H9 (cell line): ENCODE measurements at places on chromosomes 3 and 15. TPM values are rescaled to one million over a fixed set of nuclear protein-coding genes. Genes with fewer than 3 reads are reported as not detected.

OSTN gene
- total RNA-seq = 0.07 and 0.09 TPM in 2 replicates

REC114 gene
- total RNA-seq = not detected in 2 replicates

TPRG1 gene
- 0.20 and 0.66 TPM in 2 replicates for total RNA-seq

FAM81A gene
- 1.0 and 1.7 TPM in 2 replicates for total RNA-seq

MIX23 gene
- 79.2 and 80.6 TPM in 2 replicates for total RNA-seq

FOXL2NB gene
- total RNA-seq = 0.31 and 0.55 TPM in 2 replicates

SEMA7A gene
- total RNA-seq = 5.7 and 7.0 TPM in 2 replicates

WDR49 gene
- 0.90 and 1.3 TPM in 2 replicates for total RNA-seq

RETNLB gene
- not detected in 2 replicates for total RNA-seq

LYZL4 gene
- not detected in 2 replicates for total RNA-seq

CCDC80 gene
- 4.6 and 5.4 TPM in 2 replicates for total RNA-seq

HYAL1 gene
- total RNA-seq = 2.0 and 2.2 TPM in 2 replicates

TLR9 gene
- not detected in 2 replicates for total RNA-seq

IMPG2 gene
- total RNA-seq = 0.02 and 0.04 TPM in 2 replicates

PP2D1 gene
- total RNA-seq = not detected in 2 replicates

PSTPIP1 gene
- 1.1 and 1.8 TPM in 2 replicates for total RNA-seq

CLEC3B gene
- total RNA-seq = not detected in 2 replicates

CPA3 gene
- not detected in 2 replicates for total RNA-seq

GOLGA6L7 gene
- total RNA-seq = not detected in 2 replicates

MORC1 gene
- total RNA-seq = not detected in 2 replicates

DUOXA2 gene
- not detected in 2 replicates for total RNA-seq

GPD1L gene
- total RNA-seq = 3.7 and 4.0 TPM in 2 replicates

NANOGP8 gene
- 88.4 and 91.5 TPM in 2 replicates for total RNA-seq

RLBP1 gene
- not detected in 2 replicates for total RNA-seq

CD200R1L gene
- not detected in 2 replicates for total RNA-seq
